ENCODE measurements at places on chromosomes 3 and 15.

GRCh38 chr3:21654241-21654640 lies 96.8 kb downstream of the ZNF385D start:
- DNase-seq: no peak

DNA sequence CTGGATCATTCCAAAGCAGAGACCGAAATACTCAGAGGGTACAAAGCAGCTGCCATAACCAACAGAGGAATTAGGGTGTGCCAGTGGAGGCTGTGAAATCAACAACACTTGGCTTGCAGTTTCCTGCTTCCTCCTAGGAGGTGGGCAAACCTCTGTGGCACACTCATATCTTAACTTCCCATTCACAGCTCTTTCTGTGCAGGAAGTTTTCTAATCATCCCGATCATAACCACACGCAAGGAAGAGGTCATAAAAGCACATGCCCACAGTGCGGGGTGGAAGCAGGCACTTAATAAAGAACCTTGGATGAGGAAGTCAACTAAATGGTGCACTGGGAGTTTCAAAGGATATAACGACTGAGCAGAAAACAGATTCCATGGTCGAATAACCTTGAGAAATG lies 5.1 kb downstream of the SCAMP2 start:
- no peak for DNase-seq

DNA sequence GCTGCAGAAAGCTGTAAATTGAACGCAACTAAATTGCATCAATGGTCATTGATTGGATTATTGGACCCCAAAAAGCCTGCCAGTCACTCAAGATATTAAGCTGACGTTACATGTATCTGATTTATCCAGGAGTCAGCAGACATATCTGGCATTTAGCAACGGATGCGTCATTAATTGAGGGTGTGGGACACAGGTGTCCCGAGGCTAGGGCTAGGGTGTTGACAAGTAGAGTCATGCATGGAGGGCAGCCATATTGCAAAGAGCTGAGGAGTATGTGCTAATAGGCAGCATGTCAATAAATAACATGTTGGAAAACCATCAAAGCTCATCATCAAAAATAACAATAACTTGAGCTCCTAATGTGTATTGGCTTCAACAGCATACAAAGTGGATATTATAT lies 234.5 kb upstream of the GOLGA6L4 start:
- DNase-seq: no peak

DNA sequence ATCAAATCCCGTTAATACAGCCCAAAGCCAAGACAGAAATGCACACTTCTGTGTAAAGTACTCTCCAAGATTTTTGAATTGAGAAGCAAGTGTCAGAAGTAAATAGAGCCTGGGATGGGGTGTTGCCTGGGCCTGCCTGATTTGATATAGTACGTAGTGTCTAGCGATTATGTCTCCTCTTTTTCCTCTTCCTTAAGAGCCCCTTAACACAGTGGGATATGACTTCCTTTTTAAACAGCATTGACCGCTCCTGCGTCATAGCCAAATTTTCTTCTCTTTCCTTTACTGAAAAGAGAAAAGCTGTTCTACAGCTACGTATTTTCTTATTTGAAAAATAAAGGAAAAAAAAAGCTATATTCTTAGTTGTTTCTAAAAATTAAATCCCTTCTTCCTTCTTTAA lies 97.7 kb downstream of the PLCL2 start:
- DNase-seq: no peak

GRCh38 chr3:144437989-144438388 lies 466.4 kb downstream of the DIPK2A start:
- DNase-seq: no peak

- peak; percentile 77 for DNase-seq
Observed at GRCh38 chr3:41960826-41961750, 815 bp downstream of the ULK4 start.

All from OCI-LY7 (cell line).